ENCODE measurements at places on chromosomes 7 and 10.

GRCh38 chr7:120320218-120320961 lies 47.4 kb downstream of the KCND2 start:
- no peaks in the 10 kb centered on the region for H3K4me1 ChIP-seq
- no peak for DNase-seq
- H3K27ac ChIP-seq: no peak overlapping the region

GRCh38 chr7:97421307-97421930 lies 303.9 kb downstream of the SDHAF3 start:
- DNase-seq: no peak
- no peak overlapping the region for H3K4me3 ChIP-seq
- H3K36me3 ChIP-seq: no peaks in the 10 kb centered on the region
- H3K27me3 ChIP-seq: no peaks in the 10 kb centered on the region
- no peaks in the 10 kb centered on the region for H3K4me1 ChIP-seq
- H3K27ac ChIP-seq: no peak overlapping the region

DNA sequence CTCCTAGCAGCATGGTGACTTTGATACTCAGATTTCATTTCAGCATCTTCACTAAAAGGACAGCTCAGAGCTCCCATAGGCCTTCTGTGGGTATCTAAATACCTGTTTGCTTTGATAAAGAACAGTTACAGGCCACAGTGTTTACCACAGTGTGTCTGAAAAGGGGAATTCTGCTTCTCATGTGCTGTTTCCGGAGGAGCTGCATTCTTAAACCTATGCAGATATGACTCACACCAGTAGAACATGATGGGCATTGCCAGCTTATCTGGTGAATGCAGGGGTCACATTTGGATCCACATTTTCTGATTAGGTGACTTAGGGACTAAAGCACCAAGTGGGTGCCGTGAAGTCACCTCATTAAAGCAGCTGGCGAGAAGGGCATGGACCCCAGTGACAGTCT lies 52.6 kb downstream of the TRRAP start:
- no peaks in the 10 kb centered on the region for H3K27me3 ChIP-seq
- H3K36me3 ChIP-seq: peaks cover 78% of the 10 kb centered on the region
- peak overlapping the region; percentile 82 for H3K27ac ChIP-seq
- DNase-seq: peak; percentile 42

DNA sequence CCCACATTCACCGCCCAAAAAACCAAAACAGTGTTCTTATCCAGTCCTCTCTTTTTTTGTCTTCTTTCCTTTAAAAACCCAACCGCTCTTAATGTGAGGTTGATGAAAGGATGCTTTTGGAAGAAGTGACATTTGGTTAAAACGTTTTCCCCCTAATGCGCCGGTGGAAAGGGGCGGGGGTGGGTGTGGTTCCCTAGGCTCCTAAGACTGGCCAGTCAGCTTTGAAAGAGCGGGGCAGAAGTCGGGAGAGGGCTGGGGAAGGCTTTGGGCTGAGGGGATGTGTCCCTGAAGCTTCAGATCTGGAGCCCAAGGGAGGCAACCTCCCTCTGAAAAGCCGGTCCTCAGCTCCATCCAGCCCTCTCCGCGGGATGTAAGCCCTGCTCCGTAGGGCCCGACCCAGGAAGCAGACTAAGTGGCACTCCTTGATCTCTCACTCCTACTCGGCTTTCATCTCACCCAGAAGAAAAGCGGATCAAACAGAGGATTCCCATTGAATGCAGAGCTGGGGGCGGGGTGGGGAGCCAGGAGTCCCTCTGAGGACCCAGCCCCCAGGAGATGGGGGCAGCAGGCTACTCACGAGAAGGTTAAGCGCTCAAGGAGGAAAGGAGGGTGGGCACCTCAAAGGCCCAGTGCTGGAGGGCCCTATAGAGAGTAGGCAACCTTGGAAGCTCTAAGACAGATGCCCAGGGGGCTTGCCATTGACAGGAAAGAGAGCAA lies 2.4 kb upstream of the EVX1 start:
- H3K27me3 ChIP-seq: peaks cover 86% of the 10 kb centered on the region
- no peak overlapping the region for H3K27ac ChIP-seq
- no peak for DNase-seq
- no peak overlapping the region for H3K4me3 ChIP-seq
- H3K4me1 ChIP-seq: peaks cover 13% of the 10 kb centered on the region

All from activated CD4-positive, alpha-beta memory T cell treated with anti-CD3 and anti-CD28 coated beads, Interleukin-2, amount 10 ng/mL, durations not matched to agents 7 days and 5 days (primary cell).